GF-D8 (cell line): ENCODE measurements at places on chromosomes 3 and 15.

GRCh38 chr3:65873028-65873427, 165.7 kb downstream of the MAGI1 start:
- DNase-seq: no peak

- DNase-seq: no peak
Observed at GRCh38 chr3:8307545-8308110, 194.0 kb upstream of the LMCD1 start.

- no peak for DNase-seq
Observed at GRCh38 chr3:138361561-138361971, 13.2 kb downstream of the MRAS start.

DNA sequence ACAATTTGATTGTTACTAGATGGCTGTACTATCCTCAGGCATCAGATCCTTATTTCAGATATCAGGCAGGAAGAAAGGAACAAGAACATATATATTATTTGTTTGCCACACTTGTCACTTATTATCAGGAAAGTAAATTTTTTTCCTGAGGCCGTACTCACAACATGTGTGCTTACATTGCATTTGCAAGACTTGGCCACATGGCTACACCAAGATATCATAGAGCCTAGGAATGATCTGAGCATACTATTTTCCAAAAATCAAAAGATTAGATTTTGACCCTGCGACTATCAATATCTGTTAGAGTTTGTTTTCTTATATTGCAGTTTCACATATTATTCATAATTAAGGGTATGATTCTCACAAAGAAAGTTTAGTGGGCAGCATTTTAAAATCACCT, 426.2 kb upstream of the BCHE start:
- DNase-seq: no peak

DNA sequence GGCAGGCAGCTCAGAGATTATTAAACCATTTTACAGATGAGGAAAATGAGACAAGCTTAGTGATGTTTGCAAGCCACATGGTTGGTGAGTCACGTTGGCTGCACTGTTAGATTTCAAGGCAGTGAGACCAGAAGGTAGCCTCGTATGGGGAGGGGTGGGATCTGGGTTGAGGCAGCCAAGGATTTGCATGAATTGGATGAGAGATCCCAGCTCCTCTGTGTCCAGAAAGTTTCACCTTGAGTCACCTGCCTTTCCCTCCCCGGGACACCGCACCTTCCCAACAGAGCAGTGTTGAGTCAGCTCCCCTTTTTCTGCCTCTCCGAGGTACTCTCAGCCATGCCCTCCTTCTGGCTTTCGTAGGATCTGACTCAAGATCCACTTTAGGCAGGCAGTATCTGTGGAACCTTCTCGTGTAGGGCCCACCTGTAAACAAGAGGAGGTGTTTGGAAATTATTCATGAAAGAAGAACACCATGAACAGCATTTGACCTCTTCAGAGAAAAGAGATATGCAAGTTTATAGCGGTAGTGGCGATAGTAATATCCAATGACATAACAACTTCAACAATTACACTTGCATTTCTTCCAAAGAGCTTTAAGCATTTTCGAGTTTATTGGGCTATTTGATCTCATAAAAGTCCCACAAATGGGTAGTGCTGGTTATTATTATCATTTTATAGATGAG, 46.8 kb upstream of the VPS8 start:
- DNase-seq: no peak

GRCh38 chr3:30695302-30696061, 89.1 kb downstream of the TGFBR2 start:
- DNase-seq: no peak

GRCh38 chr3:156252656-156253055, 132.3 kb downstream of the KCNAB1 start:
- no peak for DNase-seq

DNA sequence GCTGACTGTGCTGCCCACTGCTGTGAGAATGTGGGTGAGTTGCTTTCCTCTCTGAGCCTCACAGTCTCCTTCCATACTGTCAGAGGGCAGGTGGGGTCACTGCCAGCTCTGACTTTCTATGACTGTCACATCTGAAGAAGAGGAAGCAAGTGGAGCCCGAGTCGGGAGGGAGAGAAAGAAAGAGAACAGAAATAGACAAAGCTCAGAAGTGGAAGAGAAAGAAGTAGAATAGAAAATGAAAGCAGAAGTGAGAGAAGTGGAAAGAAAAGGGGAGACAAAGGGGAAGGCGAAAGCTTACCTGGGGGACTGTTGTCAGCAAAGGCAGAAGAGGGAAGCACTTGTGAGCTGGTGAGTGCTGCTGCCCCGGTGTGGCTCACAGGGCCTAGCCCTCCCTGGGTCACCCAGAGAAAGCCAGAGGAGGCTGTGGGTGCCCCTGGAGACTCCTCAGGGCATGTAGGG, 57.9 kb downstream of the EPHB1 start:
- no peak for DNase-seq

- DNase-seq: no peak
Observed at GRCh38 chr15:70158309-70159000, 60.7 kb upstream of the TLE3 start.

- no peak for DNase-seq
Observed at GRCh38 chr3:157500232-157500631, 3.0 kb downstream of the VEPH1 start.

DNA sequence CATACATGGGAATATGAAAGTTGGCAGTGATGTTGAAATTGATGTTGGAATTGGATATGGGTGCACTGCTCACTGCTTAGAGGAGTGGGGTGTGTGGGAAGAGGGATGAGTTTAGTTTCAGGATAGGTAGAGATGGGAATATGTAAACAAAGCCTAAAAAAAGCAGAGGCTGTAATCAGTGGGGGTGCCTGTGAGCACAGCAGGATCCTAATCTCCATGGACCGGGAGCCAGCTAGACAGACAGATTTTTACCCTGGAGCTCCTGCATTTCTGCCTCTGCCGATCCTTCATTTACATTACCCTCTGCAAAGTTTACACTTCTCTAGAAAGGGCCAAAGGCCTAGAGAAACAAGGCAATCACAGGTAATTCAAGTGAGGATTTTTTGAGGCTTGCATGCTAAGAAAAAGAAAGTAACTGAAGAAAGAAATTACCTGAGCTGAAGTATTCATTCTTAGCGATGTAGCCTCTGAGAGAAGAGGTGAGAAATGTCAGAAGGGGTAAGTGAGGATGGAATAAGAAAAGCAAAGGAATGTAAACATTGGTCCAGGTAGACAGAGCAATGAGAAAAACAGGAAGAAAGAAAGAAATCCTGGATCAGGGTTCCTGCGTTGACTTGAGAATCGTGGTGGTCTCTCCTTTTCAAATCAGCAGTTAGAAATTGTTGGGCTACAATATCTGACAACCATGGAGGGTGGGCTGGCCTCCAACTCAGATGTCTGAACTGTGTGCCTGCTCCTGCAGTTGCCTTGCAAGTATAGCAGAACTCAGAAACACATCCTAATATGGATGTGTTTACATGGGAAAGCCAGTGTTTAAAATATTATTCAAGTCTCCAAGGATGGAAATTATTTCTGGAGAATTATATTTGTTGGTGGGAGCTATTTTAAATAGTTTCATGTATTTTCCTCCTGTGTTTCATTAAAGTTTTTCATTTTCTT, 79.8 kb downstream of the CRTC3 start:
- DNase-seq: no peak

GRCh38 chr3:150061288-150062024, 90.8 kb upstream of the PFN2 start:
- no peak for DNase-seq
